Smooth muscle cell of bladder (primary cell): ENCODE measurements at places on chromosomes 5 and 9. TPM values are rescaled to one million over a fixed set of nuclear protein-coding genes. Genes with fewer than 3 reads are reported as not detected.

KIAA0825 gene
- 3.0 and 3.1 TPM in 2 replicates for total RNA-seq

ECM2 gene
- total RNA-seq, result 4.3 and 5.0 TPM in 2 replicates

CDK7 gene
- 57.4 and 63.0 TPM in 2 replicates for total RNA-seq

MBLAC2 gene
- 2.8 TPM in 2 replicates for total RNA-seq

ADGRV1 gene
- 0.18 and 0.28 TPM in 2 replicates for total RNA-seq
